ENCODE measurements at places on chromosomes 7 and 10.

GRCh38 chr10:58894929-58895328, 281.5 kb upstream of the PHYHIPL start:
- no peak for DNase-seq

DNA sequence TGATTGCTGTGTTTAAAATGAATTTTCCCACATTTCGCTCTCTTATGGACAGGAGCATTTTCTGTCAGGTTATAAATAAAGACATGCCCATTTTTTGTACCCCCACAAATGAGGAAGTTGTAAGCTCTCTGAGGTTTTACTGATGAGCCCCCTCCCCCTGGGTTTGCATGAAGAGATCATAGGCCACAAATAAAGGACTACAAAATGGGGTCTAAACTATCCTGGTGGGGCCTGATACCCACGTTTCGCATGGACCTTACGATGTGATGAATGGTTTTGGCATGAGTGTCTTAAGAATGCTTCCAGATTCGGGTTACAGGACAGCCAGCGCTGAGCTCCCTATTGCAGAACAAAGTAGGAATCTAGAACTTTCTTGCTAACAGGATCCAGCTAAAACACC, 5.8 kb downstream of the IKZF1 start:
- DNase-seq: no peak

DNA sequence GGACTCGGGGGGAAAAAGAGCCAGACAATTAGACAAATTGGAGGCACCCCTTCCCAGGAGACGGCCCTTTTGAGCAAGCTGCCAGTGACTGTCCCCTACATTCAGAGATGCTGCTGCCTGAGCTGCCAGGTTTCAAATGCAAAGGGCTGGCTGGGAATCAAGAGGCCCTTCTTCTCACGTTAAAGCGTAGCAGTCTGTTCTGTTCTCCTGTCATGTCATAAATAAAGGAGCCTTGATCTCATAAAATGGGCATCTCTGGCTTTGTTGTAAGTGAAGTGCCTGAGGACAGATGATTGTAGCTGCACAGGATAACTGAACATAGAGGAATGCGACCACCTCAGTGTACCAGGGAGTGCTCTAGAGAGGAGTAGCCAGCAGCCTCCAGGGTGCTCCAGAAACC, 917.9 kb downstream of the GRID1 start:
- DNase-seq: no peak

GRCh38 chr7:116356333-116356965, 143.1 kb upstream of the CAV2 start:
- no peak for DNase-seq

GRCh38 chr7:6422926-6423632, 24.7 kb downstream of the DAGLB start:
- no peak for DNase-seq

DNA sequence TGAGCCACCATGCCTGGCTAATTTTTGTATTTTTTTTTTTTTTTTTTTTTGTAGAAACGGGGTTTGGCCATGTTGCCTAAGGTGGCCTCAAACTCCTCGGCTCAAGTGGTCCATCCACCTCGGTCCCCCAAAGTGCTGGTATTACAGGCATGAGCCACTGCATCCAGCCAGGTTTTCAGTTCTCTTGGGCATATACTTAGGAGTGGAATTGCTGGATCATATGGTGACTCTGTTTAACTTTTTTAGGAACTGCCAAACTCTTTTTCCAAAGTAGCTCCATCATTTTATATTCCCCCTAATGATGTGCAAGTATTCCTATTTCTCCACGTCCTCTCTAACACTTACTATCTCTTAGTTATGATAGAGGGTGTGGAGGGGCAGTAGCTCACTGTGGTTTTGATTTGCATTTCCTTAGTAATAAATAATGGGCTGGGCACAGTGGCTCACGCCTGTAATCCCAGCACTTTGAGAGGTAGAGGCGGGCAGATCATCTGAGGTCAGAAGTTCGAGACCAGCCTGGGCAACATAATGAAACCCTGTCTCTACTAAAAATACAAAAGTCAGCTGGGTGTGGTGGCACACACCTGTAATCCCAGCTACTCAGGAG, 41.6 kb downstream of the SUFU start:
- DNase-seq: no peak

DNA sequence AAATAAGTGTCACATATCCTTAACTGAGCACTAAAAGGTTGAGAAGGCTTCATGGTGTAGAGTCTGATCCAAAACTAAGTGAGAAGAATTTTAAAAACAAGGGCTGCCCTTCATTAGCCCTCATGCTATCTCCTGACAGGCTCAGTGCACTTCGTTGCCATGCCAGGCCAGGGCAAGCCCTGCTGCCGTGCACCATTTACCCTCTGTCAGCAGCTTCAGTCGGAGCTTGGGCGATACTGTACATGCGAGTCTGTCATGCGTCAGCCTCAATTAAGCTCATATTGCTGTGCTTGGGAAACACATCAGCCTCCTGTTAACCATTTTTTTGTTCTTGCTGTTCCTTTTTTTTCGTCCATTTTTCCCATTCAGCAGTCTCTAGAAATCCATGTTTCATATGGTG, 166.6 kb downstream of the VTI1A start:
- no peak for DNase-seq

- DNase-seq: no peak
Observed at GRCh38 chr10:116457488-116457887, 29.8 kb downstream of the PNLIPRP3 start.

GRCh38 chr7:17015598-17016031, 133.8 kb upstream of the AGR3 start:
- DNase-seq: no peak

Measured in hypothalamus (tissue), 51 donors.